ENCODE measurements at places on chromosomes 1 and 21.

DNA sequence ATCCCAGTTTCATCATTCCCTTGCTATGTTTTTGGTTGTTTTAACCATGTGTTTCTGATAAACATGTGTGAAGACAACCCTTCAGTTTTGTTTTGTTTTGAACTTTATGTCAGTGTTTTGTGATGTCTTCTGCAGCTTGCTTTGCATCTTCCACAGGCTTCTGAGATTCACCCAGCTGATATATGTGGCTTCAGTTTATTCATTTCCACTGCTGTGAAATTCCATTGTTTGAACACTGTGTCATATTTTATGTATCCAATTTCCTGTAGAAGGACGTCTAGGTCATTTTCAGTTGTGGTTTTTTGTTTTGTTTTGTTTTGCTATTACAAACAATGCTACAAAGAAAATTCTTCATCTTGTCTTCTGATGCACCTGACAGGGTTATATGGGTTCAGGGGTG lies 27.2 kb upstream of the SLC26A9 start:
- DNase-seq = peak; percentile 58

DNA sequence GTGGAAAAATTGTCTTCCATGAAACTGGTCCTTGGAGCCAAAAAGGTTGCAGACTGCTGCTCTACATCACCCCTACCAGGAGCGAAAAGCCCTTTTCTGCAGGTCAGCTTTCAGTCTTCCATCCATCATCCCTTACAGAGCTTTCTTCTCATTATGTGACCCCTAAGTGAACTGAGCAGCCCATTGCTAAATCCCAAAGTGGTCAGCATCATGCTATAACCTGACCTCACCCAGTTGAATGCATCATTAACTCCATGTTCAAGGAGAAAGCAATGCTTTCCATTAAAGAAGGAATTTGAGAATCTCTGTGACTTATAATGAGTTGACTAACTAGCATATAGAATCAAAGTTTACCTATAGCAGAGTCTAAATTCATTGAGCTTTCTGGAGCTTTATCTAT lies 10.4 kb upstream of the IL24 start:
- no peak for DNase-seq

GRCh38 chr1:218254296-218254946 lies 30.7 kb upstream of the RRP15 start:
- no peak for DNase-seq

- no peak for DNase-seq
These were observed 7.8 kb upstream of the SLC6A9 start for GRCh38 chr1:44038876-44039657.

DNA sequence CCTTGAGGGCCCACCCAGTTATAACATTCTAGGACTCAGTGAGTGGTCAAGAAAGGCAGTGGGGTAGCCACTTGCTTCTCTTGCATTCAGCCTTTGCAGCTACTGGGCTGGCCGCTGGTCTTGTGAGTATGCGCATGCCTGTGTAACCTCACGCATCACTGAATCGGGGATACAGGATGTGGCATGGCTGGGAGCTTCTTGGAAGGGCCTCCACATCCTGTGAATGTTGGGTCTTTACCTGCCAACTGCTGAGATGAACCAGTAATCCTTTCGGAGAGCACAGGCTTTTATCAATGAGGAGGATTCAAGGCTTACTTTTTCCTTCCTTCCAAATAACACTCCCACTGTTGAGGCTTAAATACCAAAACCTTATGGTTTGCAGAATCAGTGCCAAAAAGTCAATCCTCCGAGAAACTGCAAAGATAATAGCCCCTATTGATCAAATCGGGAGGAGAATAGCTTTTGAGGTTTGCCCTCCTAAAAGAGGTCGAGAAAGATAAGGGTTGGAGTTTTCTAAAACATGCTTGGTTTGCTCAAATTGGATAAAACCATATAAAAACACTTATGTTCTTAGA lies 198.9 kb upstream of the UBE2U start:
- DNase-seq = no peak

DNA sequence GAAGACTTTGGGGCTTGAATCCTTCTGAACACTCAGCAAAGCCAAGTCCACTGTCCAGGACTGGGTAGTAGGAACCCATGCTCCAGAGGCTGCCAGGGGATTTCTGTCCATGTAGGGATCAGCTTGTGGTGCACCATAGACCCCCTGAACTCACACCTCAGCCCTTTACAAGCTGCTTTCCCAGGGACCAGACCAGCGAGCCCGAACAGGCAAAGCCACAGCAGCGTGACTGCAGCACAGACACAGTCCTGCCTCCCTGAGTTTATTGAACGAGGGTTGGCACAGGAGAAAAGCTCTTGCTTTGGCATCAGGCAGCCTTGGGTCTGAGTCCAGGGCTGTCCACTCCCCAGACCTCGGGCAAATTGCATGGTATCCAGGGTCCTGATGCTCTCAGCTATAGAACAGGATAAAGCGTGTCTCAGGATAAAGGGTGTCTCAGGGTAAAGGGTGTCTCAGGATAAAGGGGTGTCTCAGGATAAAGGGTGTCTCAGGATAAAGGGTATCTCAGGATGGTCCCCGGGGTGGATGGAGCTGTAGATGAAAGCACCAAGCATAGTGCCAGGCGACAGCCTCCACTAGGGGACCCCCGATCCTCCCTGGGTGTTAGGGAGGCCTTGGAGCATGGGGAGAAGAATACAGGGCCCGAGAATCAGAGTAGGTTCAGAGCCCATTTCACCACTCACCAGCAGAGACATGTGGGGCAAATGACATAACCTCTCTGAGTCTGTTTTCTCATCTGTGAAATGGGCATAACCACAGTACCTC lies 648.8 kb downstream of the NPHP4 start:
- no peak for DNase-seq

DNA sequence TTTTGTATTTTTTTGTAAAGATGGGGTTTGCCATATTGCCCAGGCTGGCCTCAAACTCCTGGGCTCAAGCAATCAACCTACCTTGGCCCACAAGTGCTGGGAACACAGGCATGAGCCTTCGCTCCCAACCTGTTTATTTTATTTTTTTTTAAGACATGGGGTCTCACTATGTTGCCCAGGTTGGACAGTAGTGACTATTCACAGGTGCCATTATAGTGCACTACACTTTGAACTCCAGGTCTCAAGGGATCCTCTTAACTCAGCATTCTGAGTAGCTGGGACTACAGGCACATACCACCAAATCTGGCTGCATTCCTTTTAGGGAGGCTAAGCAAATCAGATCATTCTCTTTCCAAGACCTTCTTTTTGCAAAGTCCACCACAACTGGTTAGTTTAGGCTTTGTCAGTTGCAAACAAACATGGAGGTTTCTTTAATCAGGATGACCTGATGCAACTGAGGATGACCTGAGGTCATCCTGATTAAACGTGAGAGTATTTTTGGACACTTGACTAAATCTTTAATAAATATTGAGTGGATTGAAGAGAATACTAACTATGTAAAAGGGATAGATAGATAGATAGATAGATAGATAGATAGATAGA lies 30.0 kb upstream of the RALGPS2 start:
- DNase-seq = no peak

DNA sequence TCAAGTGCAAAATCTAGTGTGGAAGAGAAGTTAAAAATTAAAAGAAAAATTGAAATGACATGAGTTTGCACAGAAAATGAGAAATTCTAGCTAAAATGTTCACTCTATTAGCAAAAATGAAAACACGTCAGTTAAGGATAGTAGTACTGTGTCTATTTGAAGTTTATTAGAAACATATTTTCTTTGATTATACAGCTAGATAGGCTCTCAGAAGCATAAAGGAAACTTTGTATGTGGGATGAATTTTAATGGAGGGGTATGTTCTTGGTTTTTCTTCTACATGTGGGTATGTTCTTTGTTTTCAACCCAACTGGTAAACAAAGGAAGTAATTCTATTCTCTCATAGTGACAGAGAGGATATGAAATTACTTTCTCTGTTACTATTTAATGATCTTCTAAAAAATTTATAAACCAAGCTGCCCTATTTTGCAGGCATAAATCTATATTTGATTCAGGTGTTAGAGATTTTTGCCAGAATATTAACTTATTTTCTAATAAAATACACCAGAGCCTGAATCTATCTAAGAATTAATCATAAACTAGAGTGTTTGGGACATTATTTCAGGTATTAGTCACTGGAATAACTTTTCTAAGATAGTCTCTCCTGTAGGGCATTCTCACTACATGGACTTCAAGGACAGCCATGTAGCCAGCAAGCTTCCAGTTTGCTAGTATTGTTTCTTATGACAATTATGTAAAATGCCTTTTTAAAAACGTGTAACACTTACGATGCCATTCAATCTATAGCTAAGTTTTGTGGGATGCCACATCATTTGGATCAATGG lies 15.8 kb downstream of the GPSM2 start:
- DNase-seq = no peak

GRCh38 chr1:70355111-70355407 lies 537 bp upstream of the ANKRD13C start:
- DNase-seq = no peak

DNA sequence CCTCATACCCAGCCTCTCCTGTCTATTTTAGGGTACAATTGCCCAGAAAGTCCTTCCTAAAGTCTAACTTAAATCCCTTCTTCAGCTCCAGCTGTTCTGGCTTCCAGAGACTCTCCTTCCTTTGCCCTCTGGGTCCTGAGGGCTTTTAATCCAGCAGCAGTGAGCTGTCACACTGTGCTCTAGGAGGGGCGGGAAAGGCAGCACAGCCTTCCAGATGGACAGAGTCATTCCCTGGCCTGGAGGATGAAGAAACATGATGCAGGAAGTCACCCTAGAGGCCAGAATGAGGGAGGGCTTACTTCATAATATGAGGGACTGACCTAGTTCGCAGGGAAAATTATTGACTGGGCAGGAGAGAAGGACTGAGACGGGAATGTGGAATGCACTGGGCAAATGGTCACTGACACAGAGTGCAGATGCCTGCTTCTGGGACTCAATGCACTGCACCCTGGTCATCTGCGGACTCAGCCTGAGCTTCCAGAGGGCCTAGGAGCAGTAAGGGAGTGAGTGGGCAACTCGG lies 1.3 kb downstream of the SH2D2A start:
- DNase-seq = peak; percentile 67

- DNase-seq = no peak
These were observed at the start of gene RPTN for GRCh38 chr1:152159144-152159543. TSS of gene RPTN (minus strand) at chr1:152159228. CDS start at chr1:152157889, 1,339 bp downstream.

DNA sequence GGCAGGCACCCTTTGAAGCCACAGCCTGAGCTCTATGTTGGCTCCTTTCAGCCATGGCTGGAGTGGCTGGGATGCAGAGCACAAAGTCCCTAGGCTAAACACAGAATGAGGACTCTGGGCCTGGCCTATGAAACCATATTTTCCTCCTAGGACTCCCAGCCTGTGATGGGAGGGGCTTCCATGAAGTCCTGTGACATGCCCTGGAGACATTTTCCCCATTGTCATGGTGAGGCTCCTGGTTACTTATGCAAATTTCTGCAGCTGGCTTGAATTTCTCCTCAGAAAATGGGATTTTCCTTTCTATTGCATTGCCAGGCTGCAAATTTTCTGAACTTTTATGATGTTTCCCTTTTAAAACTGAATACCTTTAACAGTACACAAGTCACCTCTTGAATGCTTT lies 61.3 kb downstream of the VCAM1 start:
- DNase-seq = no peak

DNA sequence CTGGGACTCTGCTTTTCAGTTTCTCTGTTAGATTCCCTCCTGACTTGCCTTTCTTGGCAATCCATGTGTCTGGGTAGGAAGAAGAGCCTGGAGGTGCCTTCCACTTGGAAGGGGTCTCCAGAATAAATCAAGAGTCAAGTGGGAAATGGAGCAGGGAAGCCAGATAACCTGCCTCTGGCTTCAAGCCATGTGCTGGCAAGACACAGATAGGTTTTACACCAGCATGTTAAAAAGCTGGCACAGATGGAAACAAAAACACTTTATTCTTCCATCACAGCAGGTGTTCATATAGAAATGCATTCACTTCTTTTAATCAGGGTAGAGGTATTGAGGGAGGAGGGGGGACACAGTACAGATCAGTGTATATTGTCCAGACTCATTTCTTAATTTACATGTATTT lies 356.9 kb upstream of the RUNX1 start:
- no peak for DNase-seq

DNA sequence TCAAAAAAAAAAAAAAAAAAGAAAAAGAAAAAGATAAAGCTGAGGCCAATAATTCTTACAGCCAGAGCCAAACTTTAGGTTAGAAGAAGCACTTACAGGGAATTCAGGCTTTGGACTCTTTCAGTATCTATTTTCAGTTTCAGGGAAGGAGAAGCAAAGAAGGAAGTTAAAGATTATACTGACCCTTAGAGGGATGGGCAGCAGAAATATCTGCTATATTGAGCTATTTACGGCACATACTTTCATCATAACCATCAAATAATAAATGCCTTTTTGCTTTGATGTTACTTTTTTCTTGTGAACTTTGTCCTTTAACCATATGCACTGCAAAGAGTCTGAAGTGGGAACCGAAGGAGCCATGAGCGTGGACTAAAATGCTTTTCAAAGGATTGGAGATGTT lies 42.0 kb downstream of the TM2D1 start:
- DNase-seq = no peak

DNA sequence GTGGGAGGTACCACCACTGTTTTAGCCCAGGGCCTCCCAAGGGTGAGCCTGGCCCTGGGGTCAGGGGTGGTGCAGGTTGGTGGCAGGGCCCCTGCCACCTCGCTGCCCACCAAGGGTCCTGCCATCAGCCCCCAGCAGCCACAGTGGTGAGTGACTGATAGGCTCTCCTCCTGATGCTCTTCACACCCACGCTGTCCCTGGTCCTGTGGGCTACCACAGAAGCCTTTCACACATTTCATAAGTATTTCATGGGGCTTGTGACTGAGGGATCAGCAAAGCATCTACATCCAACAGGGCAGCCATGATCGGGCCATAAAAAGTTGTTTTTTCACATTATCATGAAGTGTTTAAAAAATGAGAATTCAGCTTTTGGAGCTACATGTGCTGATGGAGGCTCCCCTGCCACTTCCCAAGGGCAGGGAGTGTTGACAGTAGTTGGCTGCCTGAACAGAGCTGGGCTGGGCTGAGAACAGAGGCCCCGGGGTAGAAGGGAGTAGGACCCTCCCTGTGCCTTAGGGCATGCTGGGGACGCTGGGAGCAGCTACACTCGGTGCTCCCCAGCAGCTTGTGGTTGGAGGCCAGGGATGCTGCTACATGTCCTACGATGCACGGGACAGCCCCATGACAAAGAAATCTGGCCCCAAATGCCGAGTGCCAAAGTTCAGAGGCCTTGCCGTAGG lies 73.1 kb upstream of the TMEM51 start:
- DNase-seq = no peak

DNA sequence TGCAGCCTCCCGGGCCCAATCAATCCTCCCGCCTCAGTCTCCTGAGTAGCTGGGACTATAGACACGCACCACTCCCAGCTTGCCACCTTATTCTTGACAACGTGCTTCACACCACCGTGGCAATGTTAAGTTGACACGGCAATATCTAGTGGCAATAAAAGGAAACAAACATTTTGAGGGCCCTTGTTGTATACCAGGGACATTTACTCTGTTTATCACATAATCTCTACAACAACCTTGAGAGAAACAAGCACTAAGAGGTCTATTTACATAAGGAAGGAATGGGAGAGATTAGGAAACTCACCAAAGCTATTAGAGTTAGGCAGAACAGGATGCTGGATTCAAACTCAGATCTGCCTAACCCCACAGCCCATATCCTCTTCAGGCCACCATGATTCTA lies 3.1 kb downstream of the KLHDC8A start:
- no peak for DNase-seq

Measured in kidney capillary endothelial cell (primary cell).